ENCODE measurements at places on chromosomes 4 and X. TPM values are rescaled to one million over a fixed set of nuclear protein-coding genes. Genes with fewer than 3 reads are reported as not detected.

The CFI gene
- total RNA-seq: not detected

The GPRIN3 gene
- total RNA-seq: not detected

The SULT1E1 gene
- total RNA-seq: 3.8 TPM

The ITGB1BP2 gene
- 1.5 TPM for total RNA-seq

The DMRTC1 gene
- total RNA-seq: not detected

The EDA2R gene
- 5.1 TPM for total RNA-seq

The ADH7 gene
- total RNA-seq: 3.8 TPM

Measured in nasal cavity respiratory epithelium epithelial cell of viscerocranial mucosa (primary cell).